ENCODE measurements at places on chromosomes 6 and 20.

GRCh38 chr20:54221353-54221752 lies 13.5 kb downstream of the PFDN4 start:
- DNase-seq, result no peak

DNA sequence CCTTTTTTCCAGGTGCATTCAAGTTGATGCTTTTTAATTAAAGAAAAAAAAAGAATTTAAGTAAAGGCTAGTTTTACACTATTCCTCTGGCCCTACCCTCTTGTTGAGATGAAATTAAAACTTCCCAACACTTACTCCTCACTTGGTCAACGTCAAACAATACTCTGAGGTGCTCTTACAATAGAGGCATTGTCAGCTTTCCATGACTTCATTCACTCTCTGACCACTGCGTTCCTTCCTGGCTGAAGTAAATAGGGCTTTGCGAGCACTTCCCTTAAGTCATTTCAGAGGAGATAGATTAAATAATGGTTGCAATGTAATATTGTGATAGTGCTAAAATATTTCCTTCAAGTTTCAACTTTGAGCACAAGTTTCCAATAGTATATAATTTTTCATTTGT lies 229.8 kb upstream of the CEP162 start:
- DNase-seq, result no peak

GRCh38 chr20:2804852-2805688 lies 4.6 kb upstream of the CPXM1 start:
- DNase-seq, result no peak

DNA sequence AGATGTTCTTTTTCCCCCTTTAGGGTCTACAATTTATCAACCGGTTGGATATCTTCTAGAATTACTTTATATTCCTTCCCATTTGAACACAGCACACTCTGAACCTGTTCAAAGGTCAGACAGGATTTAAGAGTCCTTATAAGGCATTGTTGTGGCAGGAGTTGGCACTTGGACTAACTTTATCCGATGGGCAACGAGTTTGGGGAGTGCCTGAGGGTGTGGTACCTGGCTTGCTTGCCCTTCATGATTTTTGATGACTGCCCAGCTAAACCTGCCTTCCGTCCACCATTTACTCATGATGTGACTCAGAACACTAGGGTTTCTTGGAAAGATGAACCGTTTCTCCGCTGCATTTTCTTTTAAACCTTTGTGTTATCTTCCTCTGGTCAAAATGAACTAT lies 285.2 kb downstream of the FOXC1 start:
- DNase-seq, result no peak

DNA sequence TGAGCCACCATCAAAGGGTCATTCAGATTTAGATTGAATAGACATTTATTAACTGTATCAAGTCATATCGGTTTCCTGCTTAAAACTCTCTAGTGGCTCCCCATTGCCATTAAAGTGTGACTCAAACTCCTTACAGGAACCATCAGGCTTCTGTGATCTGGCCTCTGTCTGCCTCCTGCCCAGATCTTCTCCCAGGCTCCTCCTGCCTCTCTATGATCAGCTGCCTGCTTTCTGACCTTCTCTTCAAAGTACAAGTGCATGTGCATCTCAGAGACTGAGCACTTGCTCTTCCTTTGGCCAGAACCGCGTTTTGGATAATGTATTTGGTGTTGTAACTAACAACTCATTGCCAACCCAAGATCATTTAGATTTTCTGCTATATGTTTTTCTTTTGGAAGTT lies 52.7 kb downstream of the IL20RA start:
- DNase-seq, result no peak

- DNase-seq, result no peak
Measured at GRCh38 chr20:5689463-5689862, 60.7 kb upstream of the SHLD1 start.

DNA sequence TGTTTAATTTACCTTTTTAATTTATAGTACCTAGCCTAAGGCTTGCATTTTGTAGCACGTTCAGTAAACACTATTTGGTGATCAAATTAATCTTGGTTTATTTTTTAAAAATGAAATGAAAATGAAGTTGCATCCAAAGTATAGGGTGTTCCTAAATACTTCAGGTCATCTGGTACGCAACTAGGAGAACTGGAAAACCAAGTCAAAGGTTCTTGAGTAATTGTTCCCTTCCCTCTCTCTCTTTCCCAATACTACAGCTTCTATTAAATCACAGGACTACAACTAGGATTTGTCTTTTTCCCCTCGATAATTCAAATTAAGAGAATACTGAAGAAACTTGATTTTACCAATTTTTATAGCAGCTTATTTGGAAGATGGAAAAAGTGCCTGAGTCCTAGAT lies 27.9 kb downstream of the CSNK2A1 start:
- DNase-seq, result no peak

DNA sequence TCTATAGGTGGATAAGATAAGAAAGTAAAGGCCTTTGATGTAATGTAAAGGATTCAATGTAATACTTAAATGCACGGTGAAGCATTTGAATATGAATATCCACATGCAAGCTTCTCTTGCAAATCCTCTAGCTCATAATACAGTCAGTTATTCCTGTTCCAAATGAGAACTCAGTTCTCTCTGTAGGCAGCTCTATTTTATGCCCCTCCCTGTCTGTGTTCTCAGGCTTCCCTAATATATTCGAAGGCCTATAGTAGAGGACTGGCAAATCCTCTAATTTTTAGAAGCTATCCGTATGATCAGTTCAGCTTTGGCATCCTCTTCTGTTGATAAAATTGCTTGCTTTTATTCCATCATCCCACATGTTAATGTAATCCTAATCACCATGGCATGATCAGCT lies 200.2 kb downstream of the UBE3D start:
- no peak for DNase-seq

DNA sequence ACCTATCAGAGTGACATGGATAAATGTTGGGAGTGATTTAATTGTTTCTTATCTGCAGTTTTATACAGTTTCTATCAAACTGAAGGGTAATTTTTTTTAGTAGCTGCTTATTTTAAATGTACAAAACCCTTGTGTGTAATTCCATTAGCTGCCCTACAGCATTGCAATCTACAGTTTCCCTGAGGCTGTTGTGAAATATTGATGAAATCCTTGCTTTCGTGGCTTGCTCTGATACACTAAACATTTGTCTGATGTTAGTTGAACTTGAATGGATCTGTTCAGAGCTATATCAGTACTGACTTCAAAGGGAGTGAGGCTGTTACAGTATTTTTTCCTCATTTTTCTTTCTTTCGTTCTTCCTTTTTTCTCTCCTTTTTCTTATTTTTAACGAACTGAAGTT lies 255.4 kb downstream of the TSHZ2 start:
- no peak for DNase-seq

- no peak for DNase-seq
Measured at GRCh38 chr6:88785478-88785877, 177.9 kb downstream of the RNGTT start.

DNA sequence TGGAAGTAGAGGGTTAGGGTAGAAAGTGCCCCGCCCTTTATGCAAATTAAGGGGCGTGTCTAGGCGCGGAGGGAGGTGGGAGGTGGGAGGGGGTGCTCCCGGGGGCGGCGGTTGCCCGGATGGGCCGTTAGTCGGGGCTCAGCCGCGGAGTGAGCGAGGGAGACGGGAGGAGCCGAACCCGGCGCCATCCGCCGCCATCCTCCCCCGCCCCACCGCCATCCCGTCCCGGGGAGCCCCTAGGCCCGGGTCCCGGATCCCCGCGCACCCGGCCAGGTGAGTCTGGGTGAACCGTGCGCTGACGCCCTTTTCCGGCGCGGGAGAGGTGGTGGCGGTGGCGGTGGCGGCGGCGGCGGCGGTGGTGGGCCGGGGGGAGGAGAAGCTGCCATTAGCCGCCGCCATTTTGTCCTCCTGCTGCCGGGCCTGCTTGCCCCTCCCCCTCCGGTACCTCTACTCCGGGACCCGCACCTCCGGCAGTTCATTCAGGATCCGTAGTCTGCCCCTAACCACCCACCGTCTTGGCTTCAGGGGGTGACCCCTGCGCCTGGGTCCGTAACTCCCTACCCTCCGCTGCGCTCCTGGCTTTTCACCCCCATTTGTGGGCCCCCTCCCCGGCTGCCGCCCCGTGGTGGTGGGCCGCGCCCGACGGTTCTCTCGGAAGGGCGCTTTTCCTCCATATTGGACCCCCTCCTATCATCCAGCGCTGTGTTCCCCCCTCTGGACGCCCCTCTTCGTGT lies at the start of gene PRRC2A:
PRRC2A (plus strand) TSS at position 130 of the 734 bp plus-strand sequence. CDS start 2,075 bp downstream, outside the sequence.
- DNase-seq, result peak; percentile 78

- no peak for DNase-seq
Measured at GRCh38 chr6:28235912-28236452, 10.9 kb downstream of the ZSCAN9 start.

DNA sequence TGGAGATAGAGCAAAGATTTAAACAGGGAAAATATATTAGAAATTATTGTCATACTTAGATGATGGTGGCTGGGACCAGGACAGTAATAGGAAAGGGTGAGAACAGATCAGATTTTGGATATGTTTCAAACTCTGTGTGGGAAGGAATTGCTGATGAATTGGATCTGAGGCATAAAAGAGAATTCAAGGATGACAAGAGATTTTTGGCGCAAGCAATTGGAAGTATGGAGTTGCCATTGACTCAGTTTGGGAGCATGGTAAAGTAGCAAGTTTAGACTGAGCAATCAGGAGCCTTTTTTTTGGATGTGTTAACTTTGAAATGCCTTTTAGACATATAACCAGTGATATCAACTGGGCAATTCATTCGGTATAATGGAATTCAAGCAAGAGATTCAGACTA lies 14.4 kb downstream of the TAB2 start:
- no peak for DNase-seq

GRCh38 chr6:117829594-117830319 lies 77.3 kb upstream of the SLC35F1 start:
- DNase-seq, result no peak

DNA sequence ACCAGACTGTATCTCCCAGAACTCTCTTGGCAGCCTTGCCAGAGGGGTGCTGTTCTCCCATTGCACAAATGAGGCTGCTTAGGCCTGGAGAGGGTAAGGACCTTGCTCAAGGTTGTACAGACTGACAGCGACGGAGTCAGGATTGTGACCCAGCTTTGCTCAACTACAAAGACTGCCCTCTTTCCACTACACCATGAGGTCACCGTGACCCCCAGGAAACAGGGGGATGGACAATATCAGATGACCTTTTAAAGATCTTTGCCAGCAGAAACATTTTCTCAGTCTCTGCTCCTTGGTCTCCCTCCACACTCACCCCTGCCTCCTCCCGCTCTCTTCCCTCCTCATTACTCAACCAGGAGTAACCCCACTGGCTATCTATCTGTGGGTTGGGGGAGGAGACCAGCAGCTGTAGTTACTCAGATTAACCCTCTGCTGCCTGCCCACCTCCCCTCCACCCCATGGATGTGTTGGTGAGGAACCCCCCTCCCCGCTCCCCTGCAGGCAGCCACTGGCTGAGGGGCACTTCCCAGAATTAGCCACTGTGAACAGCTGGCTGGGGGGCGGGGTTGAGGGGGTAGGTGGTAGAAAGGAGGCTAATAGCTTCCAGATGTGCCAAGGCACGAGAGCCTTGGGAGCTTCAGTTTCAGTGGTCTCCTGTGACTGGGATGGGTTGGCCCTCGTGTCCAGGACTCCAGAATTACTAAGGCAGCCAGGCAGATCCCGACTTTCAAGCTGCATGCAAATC lies 26.9 kb upstream of the MRPS18A start:
- DNase-seq, result no peak

DNA sequence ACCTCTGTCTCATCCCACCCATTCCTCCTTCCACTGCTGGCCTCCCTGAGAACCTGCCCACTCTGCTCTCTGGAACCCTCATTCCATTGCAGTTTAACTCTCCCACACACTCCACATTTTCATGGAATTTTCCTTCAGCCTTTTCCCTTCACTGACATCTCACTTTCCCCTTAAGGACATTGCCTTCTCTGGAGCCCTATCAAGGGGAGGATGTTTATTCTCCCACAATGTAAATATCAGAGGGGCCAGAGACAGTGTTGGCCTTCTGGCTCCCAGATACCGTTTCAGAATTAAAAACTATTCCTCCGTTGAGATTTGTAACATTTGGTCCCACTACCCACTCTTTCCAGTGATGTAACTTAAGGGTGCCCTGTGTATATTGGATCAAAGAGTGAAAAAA lies 199.5 kb upstream of the KCNK16 start:
- DNase-seq, result no peak
